Foreskin keratinocyte (primary cell): ENCODE measurements at places on chromosomes 2 and 18.

- DNase-seq = peak; percentile 22
Measured at GRCh38 chr2:63189026-63189425, 138.4 kb downstream of the OTX1 start.

DNA sequence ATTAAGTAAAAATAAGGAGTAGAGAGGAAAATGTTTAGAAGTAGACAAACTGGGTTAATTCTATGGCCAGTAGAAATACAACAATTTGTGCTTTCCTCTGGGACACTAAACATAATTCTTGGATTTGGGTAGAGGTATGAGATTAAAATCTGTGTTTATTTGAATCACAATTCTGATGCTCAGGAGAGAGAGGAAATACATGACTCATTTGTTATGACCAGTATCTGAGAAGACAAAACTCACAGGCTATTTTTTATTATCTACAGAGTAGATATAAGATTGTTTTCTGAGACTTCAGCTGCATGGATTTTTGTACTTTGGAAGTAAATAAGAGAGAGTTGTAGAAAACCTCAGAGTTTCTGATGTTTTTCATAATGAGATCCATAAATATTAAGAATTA, 315.7 kb upstream of the CWC22 start:
- DNase-seq = peak; percentile 36

DNA sequence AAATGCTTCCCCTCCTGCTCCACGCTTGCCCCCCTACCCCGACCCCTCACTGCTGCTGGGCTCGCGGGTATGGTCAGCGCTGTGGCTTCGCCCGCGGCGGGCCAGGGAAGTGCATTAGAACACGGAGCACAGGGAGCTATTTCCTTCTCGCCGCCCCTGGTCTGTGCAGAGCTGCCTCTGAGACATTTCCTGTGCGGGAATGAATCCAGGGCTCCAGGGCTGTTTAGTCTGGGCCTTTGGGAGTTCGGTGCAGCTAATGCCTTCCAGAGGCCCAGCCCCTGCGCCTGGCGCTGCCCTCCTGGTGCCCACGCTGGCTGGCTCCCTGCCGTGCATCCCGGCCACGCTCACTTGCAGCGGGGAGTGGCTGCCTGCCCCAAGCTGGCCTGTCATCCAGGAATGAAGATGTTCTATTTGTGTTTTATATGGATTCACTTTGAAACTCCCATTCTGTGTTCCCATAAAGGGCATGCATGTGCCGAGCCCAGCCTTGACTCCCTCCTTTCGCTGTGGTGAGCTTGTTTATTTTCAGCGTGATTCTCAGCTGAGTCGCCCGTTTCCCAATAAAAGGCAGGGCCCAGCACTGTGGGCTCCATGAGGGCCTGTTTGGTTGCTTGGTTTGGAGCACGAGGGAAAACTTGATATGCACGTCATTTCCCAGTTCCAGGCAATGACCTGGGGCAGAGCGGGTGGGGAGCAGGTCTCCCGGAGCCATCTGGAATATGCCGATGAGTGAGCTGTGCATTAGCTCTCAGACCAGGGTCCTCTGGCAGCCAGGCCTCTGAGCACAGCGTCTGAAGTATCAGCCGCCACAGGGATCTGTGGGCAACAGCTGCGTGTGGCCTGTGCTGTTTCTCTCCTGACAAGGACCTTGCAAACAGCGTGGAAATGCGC, 42.7 kb downstream of the SH3RF3 start:
- no peak for DNase-seq

DNA sequence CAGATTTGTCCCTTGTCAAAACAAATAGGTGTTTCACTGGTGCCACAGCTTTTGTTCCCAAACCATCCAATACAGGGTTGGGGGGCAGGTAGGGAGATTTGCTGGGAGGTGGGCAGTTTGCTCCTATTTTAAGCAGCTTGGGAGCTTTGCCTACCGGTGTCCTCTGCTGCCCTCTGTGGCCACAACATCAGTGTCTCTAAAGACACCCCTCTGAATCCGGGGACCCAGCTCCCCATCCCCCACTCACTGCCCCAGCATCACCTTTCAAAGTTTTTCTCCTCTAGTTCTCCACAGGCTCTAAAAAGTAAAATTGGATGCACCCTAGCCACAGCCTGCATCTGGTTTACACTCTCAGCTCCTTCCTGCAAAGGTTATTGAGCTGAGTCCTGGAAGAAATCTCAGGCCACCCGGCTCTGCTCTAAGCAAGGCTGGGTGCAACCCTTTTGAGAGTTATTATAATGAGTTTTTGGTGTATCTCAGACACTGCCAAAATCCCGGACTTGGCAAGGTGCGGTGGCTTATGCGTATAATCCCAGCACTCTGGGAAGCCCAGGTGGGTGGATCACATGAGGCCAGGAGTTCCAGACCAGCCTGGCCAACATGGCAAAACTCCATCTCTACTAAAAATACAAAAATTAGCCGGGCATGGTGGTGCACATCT, 2.9 kb upstream of the EPAS1 start:
- no peak for DNase-seq

DNA sequence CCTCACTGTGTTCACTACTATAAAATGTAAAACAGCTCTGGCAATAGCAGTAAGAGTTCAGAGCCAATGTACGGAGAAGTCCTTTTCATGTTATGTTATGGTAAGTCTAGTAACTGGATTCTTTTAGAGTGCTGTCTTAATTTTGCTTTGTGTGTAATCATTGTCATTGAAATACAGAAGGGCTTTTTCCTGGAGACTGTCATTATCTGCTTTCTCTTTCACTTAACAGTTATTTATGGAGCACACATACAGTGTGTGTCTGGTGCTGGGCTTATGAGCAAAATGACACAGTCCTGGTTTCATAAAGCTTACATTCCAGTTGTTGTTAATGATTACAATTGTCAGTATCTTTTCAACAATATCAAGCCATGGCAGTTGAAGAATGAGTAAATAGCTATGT, 95.5 kb downstream of the CCDC102B start:
- no peak for DNase-seq

DNA sequence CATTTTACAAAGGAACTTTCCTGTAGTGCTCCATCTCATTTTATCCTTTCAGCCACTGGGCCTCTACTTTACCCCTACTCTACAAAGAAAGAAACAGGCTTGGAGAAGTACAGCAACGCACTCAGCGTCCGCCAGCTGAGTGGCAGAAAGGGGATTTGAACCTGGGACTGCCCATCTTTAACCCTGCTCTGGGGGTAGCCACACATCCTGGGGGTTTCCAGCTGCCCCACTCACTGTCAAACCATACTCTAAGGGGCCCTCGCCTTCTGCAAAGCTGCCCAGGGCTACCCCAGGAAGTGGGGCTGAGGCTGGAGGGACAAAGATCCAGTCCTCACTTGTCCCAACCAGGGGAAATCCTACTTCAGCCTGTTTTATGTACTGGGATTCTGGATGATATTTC, 17.9 kb downstream of the HS1BP3 start:
- DNase-seq = no peak
